Activated T-cell treated with anti-CD3 and anti-CD28 coated beads, Interleukin-2, amount 50 U/mL, for 72 hours (primary cell): ENCODE measurements at places on chromosomes 7 and 10.

- DNase-seq, result no peak
Measured at GRCh38 chr7:157558875-157559595, 222.2 kb downstream of the DNAJB6 start.

DNA sequence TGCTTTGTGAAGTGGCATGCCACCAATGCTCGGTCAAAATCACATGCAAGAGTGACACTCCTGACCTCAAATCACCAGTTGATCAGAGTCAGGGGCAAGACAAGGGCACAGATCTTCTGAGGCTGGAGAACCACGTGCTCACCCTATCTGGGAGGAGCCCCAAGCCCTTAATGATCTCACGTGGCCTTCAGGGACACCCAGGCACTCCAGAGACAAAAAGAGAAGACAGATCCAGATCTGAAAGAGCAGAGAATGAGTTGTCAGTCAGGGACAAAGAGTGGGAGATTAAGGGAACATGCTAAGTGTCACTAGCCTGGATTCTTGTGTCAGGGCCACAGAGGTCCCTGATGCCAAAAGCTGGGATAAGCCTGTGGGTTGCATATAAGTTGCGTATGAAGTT lies 134.3 kb downstream of the PLXNA4 start:
- no peak for DNase-seq

DNA sequence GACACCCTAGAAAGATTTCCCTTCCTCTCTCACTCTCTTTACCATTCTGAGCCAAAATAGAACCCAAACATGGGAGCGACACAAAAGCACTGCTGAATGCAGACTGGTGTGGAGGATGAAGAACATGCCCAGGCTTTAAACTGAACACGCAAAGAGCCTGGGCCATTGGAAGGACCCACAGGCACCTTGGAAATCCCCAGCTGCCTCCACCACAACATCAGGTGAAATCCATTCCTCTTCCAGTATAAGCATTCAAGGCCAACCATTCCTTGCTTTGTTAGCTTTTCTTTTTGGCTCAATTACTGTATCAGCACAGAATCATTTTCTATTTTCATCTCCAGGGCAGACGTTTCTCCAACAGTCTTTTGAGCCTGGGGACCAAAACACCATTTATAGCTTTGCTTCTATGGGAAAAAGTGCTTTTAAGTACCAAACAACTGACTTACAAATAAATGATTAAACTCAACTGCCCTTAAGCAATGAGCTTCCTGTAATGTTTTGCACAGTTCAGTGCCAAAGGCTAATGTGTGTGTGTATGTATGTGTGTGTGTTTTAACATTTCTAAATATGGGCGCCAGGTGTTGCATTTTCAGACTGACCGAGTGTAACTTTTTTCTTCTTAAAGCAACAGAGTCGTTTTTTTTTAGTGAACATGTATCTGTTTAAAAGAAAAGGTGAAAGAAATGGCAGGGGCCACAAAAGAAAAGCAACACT lies 16.2 kb upstream of the BLNK start:
- no peak for DNase-seq

- no peak for DNase-seq
Measured at GRCh38 chr10:98878418-98878817, 357.2 kb downstream of the HPSE2 start.

DNA sequence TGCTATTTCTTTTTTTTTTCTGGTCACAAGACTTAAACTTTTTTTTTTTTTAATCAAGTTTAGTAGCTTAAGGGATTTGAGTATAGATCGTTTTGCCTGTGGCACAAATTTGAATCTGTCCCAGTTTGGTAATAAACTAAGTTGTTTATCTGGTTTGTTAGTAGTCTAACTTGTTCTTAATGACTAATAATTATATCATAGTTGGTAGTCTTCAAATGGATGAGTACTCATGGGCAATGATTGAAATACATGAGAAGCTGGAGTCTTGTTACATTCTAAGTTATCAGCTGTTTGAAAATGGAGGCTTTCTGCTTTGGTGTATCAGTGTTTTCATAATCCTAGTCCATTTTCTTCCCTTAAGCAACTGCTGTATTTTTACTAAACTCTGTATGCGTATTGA lies 12.3 kb downstream of the BTAF1 start:
- no peak for DNase-seq

DNA sequence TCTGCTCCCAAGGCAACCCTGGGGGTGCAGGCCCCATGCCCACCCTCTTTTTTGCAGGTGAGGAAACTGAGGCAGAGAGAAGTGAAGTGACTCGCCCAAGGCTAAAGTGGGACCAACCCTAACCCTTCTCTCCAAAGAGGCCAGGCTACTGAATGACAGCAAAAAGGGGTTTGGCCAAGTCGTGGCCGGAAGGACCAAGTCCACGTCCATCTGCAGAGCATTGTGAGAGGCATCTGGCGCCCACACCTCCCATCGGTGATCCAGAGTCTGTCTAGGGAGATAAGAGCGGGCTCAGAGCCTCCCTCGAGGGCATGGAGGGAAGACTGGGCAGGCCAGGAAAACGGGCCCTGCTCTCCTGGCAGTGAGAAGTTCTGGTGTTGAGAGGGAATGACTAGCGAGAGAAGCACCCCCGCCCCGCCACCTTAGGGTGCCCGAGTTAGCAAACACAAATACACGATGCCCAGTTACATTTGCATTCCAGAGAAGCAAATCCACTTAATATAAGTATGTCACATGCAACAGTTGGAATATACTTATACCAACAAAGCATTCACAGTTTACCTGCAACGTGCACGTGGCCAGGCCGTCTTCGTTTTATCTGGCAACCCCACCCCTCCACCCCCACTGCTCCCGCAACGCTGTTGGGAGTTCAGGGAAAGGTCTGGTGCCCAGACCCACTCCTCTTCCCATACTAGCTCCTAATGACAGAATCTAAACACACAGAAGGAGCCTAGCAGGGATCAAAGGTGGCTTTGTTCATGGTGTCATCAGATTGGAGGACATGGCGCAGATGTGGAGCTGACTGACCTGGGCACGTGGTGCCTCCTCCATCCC lies 124.9 kb downstream of the OAT start:
- DNase-seq, result no peak

GRCh38 chr7:7018290-7018689 lies 164.1 kb upstream of the C1GALT1 start:
- no peak for DNase-seq

DNA sequence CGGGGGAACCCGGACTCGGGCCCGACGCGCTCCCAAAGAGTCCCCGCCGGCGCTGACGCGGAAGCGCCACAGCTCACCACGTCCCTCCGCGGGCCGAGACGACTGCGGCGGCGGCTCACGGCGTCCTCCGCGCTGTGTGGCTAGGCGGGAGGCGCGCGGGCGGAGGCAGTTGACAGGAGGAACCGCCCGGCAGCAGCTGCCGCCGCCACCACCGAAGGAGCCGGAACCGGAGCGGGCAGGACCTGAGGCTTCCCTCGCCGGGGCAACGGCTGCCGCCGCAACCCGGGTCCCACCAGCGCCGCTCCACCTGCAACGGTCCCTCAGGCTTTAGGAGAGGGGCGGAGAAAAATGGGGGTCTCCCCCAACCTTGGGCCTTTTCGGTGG lies 334 bp downstream of the ZNF800 start:
- peak; percentile 77 for DNase-seq

DNA sequence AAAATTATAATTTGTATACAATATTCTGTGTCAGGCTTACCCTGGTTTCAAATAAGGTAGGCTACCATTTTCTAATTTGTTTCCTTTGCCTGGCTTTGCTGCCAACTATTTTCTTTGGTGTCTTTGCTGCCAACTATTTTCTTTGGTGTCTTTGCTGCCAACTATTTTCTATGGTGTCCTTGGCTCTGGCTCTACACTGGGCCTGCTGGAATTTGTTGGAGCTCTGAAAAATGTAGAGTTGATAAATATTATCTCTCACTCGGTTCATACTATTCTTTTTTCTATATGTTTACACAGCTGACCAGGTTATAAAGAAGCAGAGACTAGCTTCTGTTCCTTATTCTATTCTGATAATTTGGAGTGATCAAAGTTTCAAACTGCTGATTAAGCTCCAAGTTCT lies 768.0 kb upstream of the PHF14 start:
- no peak for DNase-seq

DNA sequence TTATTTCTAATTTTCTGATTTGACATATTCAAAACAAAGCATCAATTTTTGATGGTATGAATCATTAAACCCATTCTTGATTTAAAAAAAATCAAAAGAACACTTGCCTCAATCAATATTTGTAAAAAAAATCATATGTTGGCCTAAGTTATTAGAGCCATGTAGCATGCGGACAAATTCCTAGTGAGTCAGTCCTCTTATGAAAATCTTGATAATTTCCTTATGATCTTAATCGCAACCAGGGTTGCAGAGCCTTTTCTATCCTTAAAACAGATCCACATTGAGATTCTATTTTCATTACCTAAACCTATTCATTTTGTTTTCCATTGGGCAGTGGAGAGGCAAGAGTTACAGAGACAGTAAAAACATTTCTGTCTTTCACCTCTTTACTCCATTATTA lies 203.2 kb downstream of the ARL4A start:
- no peak for DNase-seq

DNA sequence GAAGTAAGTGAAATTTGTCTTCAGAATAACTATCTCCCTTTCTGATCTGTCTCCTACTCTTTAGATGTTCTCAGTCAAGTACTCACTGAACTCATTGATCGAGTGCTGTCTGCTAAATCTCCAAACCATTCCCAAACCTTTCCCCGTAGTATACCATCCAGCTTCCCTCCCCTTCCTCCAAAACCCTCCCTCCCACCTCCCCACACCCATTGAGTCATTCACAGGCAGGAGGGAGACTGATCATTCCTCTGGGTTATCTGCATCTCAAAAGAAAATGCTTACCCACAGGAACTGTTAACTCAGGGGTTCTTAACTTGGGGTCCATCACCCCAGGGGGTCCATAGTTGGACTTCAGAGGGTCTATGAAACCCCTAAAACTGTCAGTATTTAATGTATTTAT lies 37.4 kb downstream of the GOT1 start:
- no peak for DNase-seq

DNA sequence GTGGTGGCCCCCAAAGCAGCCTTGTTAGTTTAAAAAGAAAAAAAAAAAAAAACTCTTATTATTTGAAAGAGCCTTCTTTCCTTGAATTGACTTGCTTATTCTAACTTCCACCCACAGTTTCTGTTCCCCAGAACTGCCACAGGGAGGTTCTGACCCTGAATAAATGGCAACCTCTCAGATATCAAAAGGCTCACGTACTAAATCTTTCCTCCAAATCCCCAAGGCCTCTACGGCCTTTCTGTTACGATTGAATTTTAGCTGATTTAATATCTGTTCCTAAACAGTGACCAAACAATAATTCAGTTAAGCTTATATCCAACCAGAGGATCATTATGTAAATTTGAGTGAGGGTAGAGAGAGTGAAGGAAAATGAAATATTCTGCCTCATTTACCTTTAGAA lies 482.8 kb downstream of the GFRA1 start:
- DNase-seq, result no peak

- no peak for DNase-seq
Measured at GRCh38 chr10:110163192-110163773, 44.1 kb upstream of the MXI1 start.

- peak; percentile 69 for DNase-seq
Measured at GRCh38 chr7:63899691-63900393, 98.8 kb upstream of the ZNF722 start.

- peak; percentile 63 for DNase-seq
Measured at GRCh38 chr7:50393547-50394252, 56.5 kb downstream of the FIGNL1 start.

DNA sequence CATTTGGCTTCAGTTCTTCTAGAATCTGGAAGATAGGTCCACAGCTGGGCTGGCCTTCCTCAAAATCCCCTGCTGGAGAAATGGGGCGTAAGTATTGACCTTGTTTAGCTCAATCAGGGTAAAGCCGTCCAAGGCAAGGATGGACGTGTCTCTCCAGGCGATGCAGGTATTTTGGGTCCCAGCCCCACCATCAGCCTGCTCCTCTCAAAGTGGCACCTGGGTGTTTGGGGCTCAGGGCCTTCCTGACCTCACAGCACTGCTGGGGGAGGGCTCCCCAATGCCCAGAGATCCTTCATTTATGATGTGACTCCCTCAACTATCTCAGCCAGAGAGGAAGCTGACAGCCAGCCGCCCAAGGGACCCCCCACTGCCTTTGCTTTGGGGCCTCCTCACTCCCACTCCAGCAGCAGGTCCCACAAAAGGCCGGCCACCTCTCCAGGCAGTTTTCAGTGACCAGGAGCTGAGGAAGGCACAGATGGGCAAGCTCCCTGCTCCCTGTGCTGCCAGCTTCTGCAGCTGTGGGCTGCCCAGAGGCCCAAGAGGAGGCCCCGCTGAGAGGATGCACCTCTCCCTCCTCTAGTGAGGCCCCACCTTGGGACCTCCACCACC lies 140.0 kb upstream of the TCERG1L start:
- DNase-seq, result no peak

- peak; percentile 37 for DNase-seq
Measured at GRCh38 chr7:24778543-24779282, 21.4 kb upstream of the GSDME start.
